ENCODE measurements at places on chromosomes 4 and X.

GRCh38 chr4:100981447-100982204, 365.7 kb downstream of the PPP3CA start:
- no peak for DNase-seq

GRCh38 chr4:176189891-176190795, 5.2 kb downstream of the SPATA4 start:
- DNase-seq: no peak

DNA sequence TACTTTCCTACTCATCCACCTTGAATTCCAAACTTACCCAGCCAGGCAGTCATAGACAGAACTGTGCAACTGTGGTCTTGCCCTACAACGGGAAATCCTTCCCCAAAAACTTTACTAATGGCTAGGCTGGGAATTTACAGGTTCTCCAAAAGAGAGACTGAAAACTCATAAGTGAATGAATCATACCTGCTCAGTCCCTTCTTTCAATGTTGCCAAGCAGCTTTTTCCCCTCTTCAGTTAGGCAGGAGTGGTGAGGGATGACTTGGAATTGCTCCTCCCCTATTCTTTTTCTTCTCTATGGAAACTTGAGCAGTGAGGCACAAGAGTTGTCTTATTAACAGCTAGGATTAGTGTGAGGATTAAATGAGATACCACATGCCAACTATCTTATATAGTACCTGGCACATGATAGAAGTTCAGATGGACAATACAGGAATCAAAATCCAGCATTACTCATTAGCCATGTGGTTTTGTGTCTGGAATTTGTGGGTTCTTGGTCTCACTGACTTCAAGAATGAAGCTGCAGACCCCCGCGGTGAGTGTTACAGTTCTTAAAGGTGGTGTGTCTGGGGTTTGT, 105.9 kb downstream of the TEX13A start:
- no peak for DNase-seq

DNA sequence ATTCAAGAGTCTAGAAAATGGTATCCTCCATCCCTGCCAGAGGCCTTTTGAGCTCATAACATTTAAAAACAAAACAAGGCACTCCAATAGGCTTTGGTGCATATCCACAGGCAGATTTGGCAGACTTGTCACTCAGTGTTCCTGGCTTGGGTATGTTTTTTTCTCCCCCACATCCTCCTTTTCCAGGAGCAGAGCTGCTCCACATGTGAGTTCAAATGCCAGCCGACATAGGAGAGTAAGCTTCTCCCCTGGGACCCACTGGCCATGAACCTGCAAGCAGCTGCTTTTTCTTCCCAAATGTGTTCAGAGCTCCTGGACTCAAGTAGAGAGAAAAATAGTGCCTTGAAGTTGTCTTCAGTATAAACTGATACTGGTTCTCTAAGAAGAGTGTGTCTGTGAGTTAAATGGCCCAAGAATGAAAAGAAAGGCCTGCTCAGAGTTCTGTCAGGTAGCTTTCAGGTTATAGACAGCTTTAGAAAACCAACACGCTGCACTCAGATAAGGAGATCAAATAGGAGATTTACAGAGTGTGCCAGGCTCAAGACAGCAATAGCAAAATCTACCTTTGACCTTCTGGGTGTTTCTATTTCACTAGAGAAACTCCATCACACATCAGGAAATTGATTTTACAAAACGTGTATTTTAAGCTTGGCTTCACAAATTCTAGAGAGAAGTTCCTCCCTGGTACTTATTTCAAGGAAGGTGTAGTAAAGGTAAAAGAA, 162.5 kb upstream of the GALNT7 start:
- no peak for DNase-seq

GRCh38 chr4:142406917-142407501, 439.1 kb downstream of the INPP4B start:
- no peak for DNase-seq

- DNase-seq: no peak
Observed at GRCh38 chrX:79366873-79367749, at the start of gene ITM2A. TSS of gene ITM2A (minus strand) at chrX:79367334. CDS start at chrX:79367215, 119 bp downstream.

GRCh38 chr4:1413204-1413663, 7.0 kb upstream of the NKX1-1 start:
- no peak for DNase-seq

DNA sequence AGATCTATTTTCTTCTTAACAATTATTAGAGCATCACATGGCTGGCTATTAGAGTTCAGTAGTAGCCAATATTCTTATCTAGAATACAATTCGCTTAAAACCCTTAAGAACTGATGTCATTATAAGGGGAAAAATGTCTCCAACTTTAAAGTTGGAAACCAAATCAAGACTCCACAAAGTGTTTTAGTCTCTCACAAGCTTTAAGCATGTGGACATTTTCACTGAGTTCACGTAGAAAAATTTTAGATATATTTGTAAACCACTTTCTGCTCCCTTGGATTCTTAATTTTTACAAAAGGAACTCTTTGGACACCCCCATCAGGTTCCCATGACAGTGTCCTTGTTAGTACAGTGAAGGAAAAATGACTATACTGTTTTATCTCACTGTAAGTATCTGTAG, 123.9 kb upstream of the NAP1L5 start:
- DNase-seq: no peak
